Caco-2 (cell line): ENCODE measurements at places on chromosomes 6 and 20. TPM values are rescaled to one million over a fixed set of nuclear protein-coding genes. Genes with fewer than 3 reads are reported as not detected.

The JPH2 gene
- total RNA-seq = 10.5 and 11.1 TPM in 2 replicates

- no peaks in the 10 kb centered on the region for H3K27me3 ChIP-seq
- H3K4me3 ChIP-seq = no peak overlapping the region
- H3K4me1 ChIP-seq = no peaks in the 10 kb centered on the region
- H3K36me3 ChIP-seq = no peaks in the 10 kb centered on the region
- no peak for DNase-seq
- no peak overlapping the region for H3K27ac ChIP-seq
Observed at GRCh38 chr6:21965953-21966539, 330.8 kb downstream of the PRL start.

The SH3BGRL2 gene
- 102 and 106 TPM in 2 replicates for total RNA-seq

The RSPO3 gene
- 0.11 TPM in 1 of 2 replicates, not detected in the other for total RNA-seq

GRCh38 chr20:50009521-50010454 lies 27.0 kb downstream of the SNAI1 start:
- H3K36me3 ChIP-seq = no peaks in the 10 kb centered on the region
- no peaks in the 10 kb centered on the region for H3K27me3 ChIP-seq
- no peak for DNase-seq
- H3K4me3 ChIP-seq = no peak overlapping the region

DNA sequence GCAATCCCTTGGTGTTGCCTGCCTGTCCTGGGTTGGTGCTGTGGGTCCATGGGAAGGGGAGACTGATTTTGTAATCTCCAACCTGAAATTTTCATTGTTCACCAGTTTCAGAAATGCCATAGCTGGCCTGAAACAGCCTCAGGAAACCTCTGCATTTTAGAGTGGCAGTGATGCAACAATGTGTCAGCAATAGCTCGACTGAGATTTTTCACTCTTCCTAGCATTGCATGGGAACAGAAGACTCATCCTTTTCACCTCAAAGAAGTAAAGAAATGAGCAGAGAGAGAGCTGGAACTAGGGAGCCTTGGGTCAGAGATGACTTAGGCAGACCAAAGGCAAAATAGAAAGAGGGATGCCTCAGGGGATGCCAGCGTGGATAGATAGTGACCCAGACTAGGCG lies 23.7 kb upstream of the TMEM14A start:
- no peaks in the 10 kb centered on the region for H3K36me3 ChIP-seq
- no peak overlapping the region for H3K4me3 ChIP-seq
- H3K27ac ChIP-seq = no peak overlapping the region
- H3K4me1 ChIP-seq = no peaks in the 10 kb centered on the region

GRCh38 chr20:52305024-52305645 lies 113.6 kb upstream of the ZFP64 start:
- no peak overlapping the region for H3K4me3 ChIP-seq
- H3K36me3 ChIP-seq = no peaks in the 10 kb centered on the region

The FAM217A gene
- not detected in 2 replicates for total RNA-seq

- H3K36me3 ChIP-seq = no peaks in the 10 kb centered on the region
- peaks cover 18% of the 10 kb centered on the region for H3K4me1 ChIP-seq
- no peaks in the 10 kb centered on the region for H3K27me3 ChIP-seq
- H3K4me3 ChIP-seq = no peak overlapping the region
- no peak for DNase-seq
- peak overlapping the region; percentile 96 for H3K27ac ChIP-seq
Observed at GRCh38 chr6:96196633-96197032, 180.9 kb downstream of the FUT9 start.

The ARMC12 gene
- not detected in 2 replicates for total RNA-seq

DNA sequence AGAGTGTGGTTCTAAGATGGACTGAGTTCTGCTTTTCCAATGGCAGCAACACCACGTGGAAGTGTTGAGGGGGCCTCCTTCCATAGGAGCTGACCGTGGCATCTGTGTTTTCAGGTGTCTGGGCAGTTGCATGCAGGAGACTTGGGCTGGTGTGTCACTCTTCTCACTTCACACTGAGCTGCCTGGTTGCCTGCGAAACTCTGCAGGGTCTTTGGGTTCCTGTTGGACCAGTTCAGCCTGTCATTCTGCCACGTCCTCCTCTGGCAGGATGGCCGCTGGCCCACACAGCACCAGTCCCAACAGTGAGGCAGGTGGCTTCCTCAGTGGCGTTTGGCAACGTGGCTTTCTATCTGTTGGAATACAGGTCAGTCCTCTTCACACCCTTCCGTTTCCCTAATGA lies 16.1 kb upstream of the UNC93A start:
- no peak overlapping the region for H3K4me3 ChIP-seq
- H3K4me1 ChIP-seq = peaks cover 50% of the 10 kb centered on the region
- peak; percentile 25 for DNase-seq

The GSTA3 gene
- not detected in 2 replicates for total RNA-seq

DNA sequence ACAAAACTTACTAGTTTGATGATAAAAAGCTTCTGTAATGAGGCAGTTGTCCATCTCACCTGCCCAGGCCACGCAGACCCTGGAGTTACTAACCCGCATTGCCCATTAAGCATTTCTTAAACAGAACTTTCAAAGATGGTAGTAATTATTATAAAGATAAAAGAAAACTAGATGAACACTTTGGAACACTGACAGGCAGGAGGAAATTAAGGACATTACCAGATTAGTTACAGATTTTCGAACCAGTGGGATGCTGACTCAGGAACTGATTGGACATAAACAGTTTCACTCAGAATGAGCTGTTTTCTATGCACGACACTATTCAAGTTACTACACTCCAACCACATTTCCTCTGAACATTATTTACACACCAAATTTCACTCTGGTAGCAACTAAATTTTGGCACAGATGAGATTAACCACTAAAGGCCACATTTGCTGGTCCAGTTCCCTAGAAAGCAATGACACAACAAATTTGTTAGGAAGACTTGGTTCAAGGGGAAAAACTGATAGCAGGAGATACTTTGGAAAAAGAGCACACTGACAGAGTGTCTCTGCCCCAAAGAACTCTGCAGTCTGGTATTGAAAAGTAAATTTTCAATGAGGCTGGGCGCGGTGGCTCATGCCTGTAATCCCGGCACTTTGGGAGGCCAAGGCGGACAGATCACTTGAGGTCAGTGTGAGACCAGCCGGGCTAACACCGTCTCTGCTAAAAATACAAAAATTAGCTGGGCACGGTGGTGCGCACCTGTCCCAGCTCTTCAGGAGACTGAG lies 3.0 kb downstream of the ROMO1 start:
- peaks cover 22% of the 10 kb centered on the region for H3K4me1 ChIP-seq
- H3K27ac ChIP-seq = peak overlapping the region; percentile 47
- H3K27me3 ChIP-seq = no peaks in the 10 kb centered on the region
- DNase-seq = no peak
